ENCODE measurements at places on chromosomes 5 and 9.

GRCh38 chr5:55081541-55081940 lies 20.9 kb upstream of the GZMA start:
- no peak for DNase-seq

DNA sequence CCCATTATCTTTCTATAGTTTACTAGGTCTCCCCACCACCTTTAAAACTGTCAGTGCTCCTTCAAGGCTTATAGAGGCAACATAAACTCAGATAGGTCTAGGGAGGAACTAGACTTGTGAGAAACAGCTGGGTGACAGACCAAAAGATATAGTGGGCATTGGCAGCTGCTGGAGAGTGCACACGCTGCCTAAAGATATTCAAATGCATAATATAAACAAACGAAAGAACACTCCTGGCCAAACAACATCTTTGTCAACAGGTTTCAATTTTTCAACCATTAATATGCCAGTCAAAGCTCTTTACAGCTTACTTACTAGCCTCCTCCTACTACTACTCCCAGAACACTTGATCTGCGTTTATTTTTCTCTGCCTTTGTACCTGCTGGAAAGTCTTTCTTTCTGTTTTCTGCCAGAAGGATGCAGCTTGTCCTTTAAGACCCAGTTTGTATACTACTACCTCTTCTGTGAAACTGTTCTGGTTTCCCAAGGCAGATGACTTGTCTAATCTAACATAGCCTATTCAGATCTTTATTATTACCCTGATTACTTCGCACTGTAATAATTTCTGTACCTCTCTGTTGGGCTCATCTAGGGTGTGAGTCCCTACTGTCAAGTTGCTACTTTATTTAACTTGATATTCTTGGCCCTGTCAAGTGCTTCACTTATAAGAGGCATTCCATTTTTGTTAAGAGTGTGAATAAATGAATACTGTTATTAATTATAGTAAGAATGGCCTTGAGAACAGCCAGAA lies 14.3 kb downstream of the KDM3B start:
- no peak for DNase-seq

DNA sequence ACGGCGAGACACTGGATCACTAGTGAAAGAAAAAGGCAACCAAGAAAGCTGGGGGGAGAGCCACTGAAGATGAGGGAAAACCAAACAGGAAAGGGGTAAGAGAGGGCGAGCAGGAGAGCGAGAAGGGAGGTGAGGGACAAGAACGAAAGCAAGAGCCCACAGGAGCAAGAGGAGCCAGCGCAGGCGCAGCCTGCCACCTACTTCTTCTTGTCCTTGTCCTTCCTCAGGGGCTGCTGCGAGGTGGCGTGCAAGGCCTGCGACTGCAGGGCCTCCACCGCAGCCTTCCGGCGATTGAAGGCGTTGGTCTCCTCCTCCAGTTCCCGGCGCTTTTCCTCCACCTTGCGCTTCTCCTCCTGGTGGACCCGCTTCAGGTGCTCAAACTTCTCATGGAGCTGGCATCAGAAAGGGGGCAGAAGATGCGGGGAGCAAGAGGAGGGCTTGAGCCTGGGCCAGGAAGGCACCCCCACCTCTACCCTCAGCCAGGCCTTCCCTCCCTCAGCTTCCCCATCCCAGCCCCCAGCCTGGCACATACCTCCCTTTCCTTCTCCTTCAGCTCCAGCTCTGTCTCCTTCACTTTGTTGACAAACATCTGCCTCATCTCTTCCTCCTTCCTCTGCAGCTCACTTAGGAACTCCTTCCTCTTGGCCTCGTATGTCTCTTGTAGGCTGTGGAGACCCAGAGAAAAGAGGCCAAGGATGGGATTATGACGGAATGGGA lies 13.5 kb downstream of the CCNI2 start:
- no peak for DNase-seq

GRCh38 chr5:132692632-132692967 lies 18.8 kb downstream of the IL4 start:
- DNase-seq = no peak

DNA sequence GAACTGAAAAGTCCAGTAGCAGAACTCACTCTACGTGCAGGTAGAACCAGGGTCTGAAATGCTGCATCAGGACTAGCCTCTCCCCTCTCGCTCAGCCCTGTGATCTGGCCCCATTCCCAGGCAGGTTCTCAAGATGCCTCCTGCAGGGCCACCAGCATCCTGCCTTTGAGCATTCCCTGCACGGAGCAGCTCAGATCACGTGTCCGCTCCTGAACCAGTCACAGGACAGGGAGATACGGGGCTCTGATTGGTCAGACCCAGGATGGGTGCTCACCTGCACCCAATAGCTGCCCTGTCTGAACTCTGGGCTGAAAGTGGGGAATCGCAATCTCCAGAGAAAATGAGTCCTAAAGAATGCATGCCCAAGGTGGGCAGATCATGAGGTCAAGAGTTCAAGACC lies 50.8 kb downstream of the NEURL1B start:
- DNase-seq = no peak

GRCh38 chr5:4419281-4419680 lies 720.8 kb upstream of the ADAMTS16 start:
- DNase-seq = no peak

DNA sequence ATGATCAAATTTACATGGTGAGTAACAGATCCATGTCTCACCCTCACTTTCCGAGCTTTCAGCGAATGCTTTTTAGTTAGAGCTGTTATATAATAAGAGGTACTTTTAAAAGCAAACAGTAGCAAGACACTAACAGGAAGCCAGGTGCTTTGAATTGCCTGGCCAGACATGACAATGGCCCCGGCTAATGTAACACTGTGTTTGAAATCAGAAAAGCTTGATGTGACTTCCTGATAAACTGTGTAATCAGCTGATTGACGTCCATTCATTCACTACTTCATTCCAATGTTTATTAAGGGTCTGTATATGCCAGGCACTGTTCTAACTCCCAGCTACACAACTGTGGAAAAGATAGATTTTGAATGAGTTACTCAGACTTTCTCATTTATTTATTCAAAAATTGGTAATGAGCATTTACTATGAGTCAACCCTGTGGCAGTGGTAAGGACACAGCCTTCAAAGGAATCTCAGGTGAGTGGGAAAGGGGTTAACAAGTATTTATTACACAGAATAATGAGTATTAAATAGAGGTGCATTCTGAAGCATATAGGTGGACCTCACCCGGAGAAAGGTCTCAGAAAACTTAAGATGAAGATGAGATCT lies 26.6 kb downstream of the DPYSL3 start:
- DNase-seq = no peak

DNA sequence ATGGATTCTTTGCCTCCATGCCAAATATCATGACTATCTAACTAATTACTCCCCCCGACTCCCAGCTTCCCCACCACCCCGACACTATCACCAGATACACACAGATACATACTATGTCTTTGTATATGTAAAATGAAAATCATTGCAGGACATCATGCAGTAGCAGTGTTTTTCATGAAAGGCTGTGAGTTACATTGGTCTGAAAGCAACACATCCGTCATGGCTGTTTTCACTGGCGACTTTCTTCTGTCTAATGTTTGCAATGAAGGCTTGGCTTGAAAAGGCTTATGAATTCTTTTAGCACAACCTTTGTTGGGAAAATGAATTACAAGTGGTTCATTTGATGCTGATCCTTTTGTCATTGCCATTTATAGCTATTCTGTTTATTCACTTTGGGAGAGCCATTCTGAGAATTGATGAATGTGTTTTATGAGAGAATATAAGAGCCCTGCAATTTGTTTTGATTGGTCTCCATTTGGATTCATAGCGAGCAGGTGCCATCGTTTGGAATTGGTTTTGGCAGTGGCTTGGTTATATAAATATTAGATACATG lies 103.4 kb downstream of the PIP5K1B start:
- DNase-seq = no peak

DNA sequence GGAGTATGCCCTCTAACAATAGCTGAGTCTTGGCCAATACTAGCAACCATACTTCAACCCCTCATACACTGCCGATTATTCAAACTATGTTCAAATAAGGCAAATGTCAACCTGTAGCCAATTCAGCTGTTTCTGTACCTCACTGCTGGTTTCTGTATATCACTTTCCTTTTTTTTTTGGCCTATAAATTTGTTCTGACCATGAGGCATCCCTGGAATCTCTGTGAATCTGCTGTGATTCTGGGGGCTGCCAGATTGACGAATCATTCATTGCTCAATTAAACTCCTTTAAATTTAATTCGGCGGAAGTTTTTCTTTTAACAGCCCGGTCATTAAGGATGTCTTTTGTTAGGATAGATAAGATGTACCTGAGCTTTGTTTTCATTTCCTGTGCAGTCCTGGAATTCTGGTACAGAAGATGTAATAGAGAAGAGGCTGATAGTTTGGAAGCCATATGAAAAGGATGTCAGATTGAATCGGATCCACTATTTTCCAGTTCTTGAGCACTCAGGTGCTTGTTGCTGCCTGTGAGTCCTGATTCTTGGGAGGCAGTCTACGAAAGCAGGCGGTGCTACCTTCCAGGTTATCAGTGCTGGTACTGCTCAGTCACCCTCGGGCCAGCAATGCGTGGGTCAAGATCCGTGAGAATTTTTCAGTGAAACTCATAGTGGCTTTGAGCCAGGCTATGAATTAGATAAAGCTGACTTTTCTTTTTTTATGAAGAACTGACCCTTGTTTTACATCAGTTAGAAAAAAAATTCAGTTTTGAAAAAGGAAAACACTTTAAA lies 106.2 kb upstream of the TUT7 start:
- no peak for DNase-seq

DNA sequence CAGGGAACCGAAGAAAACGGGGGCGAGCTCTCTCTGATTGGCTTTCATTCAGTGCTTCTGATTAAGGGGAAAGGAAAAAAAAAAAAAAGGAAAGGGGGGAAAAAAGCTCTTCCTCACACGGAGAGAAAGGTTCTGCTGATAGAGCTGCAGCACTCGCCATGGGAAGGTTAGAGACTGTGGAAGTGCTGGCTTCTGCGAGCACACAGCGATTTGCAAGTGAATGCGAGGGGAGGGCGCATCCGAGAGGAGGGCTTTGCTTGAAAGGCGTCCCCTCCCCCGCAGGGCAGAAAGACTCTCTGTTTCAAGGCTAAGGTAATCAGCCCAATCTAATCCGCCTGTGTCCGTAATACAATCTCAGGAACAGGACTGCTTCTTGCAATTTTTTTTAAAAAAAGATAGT lies at the start of gene CDH10:
Gene CDH10, minus strand, starts transcription at position 218 of the 400 bp plus-strand sequence. CDS start 51,488 bp downstream, outside the sequence.
- DNase-seq = no peak

GRCh38 chr5:135425641-135426040 lies 21.5 kb downstream of the DCANP1 start:
- DNase-seq = no peak

DNA sequence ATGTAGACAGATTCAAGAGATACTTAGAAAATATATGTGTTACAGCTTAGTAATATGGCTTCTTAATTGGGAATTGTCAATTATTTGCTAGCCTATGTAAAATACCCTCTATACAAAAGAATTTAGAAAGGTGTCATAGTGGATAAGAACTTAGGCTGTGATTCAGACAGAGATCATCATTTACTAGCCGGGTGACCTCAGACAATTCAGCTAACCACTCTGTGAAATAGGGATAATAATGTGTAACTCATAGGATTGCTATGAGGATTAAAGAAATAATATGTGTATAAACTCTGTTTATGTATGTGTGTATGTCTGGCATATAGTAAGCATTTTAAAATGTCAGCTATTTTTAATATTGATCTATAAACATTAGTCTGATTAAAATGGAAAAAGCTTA lies 5.9 kb upstream of the LARS1 start:
- DNase-seq = no peak

DNA sequence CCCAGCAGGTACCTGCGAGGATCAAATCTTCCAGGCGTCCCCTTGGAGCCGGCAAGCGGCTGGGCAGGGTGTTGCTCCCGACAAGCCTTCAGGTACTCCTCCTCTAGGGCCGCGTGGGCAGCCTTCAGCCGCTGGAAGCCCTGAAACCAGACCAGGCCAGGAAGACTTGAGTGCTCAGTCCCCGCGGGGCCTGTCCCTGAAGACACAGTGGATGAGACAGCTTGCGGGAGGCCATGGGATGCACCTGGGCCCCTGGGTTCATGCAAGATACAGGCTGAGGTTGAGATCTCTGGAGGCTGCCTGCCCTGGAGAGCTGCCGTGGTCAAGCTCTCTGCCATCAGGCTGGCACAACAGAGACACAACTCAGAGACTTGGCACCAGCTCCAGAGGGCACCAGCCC lies 25.4 kb downstream of the AKNA start:
- DNase-seq = no peak
